Activated T-cell treated with anti-CD3 and anti-CD28 coated beads for 1 hour (primary cell): ENCODE measurements at places on chromosomes 1 and 21.

- no peak for DNase-seq
Observed at GRCh38 chr1:11885916-11886315, 27.2 kb upstream of the NPPB start.

DNA sequence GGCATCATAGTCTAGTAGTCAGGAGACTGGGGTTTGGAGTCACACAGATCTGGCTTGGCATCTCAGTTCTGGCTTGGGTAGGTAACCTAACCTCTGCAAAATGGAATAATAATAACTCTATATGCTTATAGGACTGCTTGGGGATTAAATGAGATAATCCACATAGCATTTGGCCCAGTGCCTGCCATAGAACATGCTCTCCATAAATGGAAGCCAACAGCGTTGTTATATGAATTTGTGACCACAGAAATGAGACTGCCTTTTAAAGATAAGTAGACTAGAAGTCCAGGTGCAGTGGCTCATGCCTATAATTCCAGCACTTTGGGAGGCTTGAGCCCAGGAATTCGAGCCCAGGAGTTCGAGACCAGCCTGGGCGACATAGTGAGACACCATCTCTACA is 4.0 kb upstream of the OPRD1 start:
- DNase-seq: no peak

- no peak for DNase-seq
Observed at GRCh38 chr1:170791941-170792340, 128.0 kb downstream of the PRRX1 start.

- no peak for DNase-seq
Observed at GRCh38 chr1:172781513-172782140, 122.7 kb downstream of the FASLG start.

GRCh38 chr1:220579317-220579716 is 51.4 kb downstream of the MARK1 start:
- no peak for DNase-seq

- no peak for DNase-seq
Observed at GRCh38 chr1:209620487-209620884, 31.7 kb downstream of the LAMB3 start.

DNA sequence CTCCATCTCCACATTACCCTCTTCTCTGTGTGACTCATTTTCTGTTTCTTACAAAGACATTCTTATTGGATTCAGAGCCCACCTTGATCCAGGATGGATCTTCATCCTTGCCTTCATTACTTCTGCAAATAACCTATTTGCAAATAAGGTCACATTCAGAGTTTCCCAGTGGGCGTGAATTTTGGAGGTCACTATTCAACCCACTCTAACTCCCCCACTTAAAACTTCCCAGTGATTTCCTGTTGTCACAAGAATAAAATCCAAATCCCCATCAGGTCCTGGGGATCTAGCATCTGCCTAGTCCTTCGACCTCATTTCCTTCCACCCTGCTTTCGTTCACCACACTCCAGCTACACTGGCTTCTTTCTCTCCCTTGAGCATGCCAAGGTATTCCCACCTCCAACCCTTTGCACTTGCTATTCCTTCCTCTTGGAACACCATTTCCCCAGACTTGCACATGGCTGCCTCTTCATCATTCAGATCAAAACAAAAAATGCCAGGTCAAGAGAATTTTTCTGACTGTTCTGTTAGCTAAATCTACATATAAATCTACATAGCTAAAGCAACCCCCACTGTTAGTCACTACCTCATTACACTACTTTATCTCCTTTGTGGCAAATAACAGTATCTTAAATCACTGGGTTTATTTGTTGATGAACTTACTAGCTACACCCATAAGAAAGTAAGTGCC is 187.2 kb downstream of the TOMM20 start:
- no peak for DNase-seq

GRCh38 chr1:240591564-240591963 is 20.4 kb downstream of the GREM2 start:
- DNase-seq: no peak

DNA sequence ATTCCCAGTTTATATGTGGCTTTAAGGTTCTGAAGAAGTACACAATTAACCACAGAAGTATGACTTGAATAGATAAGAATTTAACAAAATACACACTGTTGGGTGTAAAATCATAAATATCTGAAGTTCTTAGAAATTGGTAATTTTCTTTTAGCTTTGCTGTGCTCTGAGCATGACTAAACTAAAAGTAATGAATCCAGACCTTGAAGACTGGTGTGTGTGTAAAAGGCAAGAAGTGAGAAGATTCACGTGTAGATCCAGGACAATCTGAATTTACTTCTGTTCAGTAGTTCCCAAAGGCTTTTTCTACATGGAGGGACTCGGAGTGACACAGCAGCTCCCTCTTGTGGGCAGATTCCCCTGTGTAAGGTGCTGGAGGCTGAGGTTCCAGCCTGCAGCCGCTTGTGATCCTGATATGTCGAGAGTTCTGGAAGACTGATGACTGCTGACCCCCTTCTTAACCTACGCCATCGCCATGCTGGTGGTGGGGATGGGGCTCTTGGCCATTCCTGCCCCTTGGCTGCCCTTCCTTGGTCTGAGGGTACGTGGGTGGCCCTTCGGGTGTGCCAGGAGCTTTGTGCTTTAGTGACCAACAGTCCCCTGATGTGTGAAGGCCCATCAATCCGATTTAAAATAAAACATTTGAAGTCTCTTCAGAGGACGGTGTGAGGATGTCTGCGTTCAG is 62.7 kb downstream of the ADARB1 start:
- DNase-seq: peak; percentile 60

DNA sequence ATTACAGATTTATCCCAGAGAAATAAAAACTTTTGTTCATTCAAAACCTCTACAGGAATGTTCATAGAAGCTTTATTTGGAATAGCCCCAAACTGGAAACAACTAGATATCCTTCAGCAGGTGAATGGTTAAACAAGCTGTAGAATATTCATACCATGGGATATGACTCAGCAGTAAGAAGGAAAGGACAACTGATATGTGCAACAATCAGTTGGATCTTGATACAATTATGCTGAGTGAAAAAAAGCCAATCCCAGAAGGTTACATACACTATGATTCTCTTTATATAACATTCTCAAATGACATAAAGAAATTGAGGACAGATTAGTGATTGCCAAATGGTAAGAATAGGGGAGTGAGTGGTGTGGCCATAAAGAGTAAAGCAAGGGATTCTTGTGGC is 376.7 kb downstream of the S1PR1 start:
- DNase-seq: no peak

GRCh38 chr1:113057006-113057405 is 16.0 kb upstream of the LRIG2 start:
- no peak for DNase-seq

DNA sequence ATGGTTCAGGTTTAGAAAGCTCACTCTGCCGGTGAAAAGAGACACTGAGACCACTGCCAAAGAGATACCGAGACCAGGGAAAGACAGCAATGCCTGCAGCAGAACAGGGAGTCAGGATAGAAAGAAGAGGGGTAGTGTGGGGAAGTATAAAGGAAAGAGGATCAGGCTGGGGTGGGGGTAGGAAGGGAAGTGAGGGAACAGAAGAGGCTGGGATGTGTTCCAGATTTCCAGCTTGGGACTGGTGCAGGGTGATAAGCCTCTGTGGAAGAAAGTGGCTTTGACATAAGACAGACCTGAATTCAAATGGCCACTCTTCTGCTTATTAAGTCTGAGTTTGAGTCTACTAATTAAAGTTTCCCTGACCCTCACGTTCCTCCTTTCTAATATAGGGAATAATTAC is 105.9 kb downstream of the PIK3R3 start:
- DNase-seq: no peak

- no peak for DNase-seq
Observed at GRCh38 chr1:20410503-20410902, 75.5 kb downstream of the CAMK2N1 start.

DNA sequence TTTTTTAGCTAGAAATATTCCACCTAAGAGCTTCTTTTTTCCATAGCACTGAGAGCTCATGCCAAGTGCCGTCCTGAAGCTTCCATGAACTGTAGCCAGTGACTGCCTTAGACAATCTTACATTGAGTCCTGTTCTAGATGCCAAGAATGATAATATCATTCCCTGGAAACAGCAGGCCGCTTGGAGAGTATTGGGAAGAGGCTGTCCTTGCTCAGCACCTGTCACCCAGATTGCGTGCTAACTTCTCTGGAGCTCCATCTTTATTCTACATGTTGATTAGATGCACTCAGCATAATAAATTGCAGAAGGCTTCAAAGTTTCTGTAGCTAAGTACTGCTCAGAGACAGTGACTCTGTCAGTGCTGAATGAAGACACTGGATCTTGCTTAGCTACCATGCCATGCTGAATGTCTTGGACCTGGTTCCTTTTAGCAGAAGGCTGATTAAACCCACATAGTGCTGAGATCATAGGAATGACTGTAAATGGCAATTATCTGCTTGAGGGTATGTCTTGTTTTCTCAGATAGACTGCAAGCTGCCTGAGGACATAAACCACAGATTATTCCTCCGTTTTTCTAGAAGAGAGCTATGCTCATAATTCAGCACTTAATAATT is 83.1 kb upstream of the IRF2BP2 start:
- no peak for DNase-seq

DNA sequence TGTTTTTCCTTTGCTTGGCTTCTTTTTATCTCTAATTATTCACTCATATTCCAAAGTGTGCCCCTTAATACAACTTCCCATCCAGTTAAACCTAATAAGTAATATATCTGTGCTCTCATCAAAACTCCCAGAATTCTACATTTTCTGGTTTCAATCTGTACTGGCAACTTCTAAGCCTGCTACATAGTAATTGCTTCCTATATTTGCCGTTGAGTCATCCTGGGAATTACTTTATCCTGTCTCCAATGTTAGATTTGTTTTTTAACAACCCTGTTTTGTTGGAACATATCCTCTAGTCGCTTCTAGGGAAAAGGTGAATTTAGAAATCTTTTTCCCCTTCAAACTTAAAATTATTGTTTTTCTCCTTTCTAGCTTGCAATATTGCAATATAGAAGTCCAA is 620.5 kb upstream of the PKN2 start:
- DNase-seq: no peak

- no peak for DNase-seq
Observed at GRCh38 chr1:231182317-231182716, 20.5 kb downstream of the TRIM67 start.
